CD8-positive, alpha-beta T cell (primary cell): ENCODE measurements at places on chromosomes 11 and 22.

DNA sequence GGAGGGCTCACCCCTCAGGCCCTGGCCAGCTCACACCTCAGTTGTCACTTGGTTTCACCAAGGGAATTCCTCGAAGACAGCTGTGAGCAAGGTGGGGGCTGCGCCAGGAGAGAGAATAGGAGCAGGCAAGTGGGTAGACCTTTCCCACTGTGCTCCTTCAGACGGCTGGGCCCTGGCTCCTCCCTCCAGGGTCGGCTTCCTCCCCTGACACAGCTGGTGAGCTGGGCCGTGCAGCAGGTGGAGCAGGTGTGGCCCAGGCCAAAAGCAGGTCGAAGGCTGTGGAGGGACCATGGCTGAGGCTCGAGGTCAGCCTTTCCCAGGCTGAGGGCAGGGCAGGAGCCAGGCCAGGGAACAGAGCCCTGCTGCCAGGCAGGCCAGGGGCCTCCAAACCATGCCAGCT, 12.5 kb upstream of the MYRF start:
- DNase-seq: no peak

DNA sequence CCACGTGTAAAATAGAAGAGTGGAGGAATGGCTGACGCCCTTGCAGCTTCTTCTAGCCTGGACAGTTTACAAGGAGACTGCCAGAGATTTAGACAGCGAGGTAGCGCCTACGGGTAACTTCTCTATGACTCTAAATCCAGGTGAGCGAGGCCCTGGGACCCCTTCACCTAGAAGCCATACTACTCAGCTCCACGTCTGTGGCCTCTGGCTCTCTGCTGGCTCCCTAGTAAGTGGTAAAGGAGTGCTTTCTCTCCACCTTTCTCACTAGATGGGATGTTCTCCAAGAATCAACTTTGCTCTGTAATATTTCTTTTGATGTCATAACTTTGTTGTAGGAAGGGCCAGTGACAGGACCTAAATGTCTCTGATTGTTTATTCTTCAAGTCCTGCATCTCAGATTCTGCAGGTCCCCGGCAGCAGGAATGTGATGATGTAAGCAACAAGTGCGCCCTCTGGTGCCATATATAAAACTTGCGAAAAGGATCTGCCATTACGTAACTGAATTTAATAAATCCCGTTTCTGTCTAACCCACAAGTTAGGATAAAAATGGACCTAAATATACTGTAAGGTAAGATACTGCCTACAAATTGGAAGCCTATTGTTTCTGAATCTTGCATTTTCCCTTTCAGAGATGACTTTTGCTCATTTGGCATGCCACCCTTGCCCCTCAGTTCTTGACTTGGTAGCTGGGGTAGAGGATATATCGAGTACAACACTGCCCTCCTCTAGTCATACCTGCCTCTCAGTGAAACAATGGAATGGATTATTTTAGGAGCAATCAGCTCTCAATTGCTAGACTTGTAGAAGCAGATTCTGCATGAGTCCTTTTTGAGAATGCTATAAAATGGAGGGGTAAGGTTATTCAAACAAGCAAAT, 11.0 kb upstream of the PTPN5 start:
- DNase-seq: peak; percentile 64

DNA sequence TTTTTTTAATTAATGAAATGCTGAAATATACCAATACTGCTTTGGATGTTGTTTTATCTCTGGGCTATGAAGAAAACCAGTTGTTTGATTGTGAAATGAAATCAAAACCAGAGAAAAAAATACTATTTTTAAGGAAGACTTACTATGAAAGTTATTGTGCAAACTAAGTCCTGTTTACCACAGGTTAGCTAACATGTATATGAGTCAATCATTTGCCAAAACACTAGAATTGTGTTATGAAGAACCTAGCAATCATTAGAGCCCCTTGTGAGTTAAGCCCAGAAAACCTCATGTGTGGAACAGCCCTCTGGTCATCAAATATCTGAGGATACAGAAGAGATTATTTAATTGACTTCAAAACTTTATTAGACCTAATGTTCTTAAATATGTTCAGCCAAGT, 83.7 kb downstream of the FAT3 start:
- DNase-seq: no peak

- DNase-seq: no peak
These were observed 7.5 kb downstream of the NARS2 start for GRCh38 chr11:78567209-78567608.

- DNase-seq: no peak
These were observed 618 bp upstream of the CCDC81 start for GRCh38 chr11:86374069-86374468.

DNA sequence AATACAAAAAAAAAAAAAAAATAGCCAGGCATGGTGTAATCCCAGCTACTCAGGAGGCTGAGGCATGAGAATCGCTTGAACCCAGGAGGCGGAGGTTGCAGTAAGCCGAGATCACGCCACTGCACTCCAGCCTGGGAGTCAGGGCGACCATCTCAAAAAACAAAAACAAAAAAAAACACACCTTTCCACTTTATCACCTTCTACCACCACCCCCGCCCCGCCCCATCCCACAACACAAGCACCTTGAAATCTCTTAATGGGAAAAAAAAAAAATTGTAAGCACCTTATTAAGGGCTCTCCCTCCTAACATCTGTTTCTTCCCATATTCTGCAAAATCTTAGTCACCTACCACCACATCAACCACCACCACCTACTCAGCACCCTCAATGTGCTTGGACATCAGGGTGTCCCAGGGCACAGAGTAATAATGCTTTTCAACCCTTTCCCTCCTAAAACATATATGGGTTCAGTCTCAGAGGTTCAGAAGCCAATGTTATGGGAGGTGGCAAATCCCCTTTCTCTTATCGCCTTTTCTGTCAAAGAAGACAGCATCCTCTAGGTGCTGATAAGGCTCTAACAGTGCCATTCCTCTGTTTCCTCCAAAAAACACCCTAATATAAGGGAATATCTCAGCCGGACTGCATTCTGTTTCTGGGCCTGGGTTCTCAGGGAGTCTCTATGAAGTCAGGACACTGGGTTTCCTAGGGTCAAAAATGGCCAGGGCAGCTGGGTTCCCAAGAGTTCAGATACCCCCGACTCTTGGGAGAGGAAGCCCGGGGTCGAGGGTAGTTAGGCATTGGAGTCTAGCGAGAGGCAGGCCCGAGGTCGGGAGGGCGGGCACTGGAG, 718 bp downstream of the INTS5 start:
- no peak for DNase-seq

DNA sequence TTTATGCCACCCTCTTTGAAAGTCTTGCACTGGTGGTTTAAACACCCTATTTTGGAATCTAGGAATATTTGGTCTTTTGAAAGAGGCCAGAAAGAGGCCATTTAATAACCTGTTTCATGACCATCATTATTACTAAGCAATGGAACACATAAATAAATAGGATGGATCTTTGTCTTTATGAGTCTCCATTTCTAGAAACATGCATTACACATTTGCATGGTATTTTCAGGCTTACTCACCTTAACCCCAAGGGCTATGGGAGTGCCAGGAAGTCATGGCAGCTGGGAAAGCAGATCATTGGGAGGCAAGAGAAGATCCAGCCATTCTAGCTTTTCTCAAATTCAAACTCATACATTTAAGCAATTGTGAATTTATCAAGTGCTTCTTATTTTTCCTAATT, 185.8 kb upstream of the POU2AF2 start:
- DNase-seq: no peak

- no peak for DNase-seq
These were observed 164.0 kb upstream of the RASSF10 start for GRCh38 chr11:12845163-12845562.

DNA sequence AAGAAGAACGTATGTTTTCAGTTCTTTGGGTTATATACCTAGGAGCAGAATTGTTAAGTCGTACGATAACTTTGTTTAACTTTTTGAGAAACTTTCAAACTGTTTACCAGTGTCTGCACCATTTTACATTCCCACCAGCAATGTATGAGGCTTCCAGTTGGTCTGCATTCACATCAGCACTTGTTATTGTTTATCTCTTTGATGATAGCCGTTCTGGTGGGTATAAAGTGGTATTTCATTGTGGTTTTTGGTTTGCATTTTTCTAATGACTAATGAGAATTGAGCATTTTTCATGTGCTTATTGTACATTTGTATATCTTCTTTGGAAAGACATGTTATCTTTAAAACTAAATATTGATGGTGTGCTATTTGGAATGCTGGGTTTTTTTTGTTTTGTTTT, 59.8 kb downstream of the KDM2A start:
- no peak for DNase-seq

- no peak for DNase-seq
These were observed 38.7 kb downstream of the MYO18B start for GRCh38 chr22:25780673-25781072.

GRCh38 chr22:46612904-46613605, 7.1 kb upstream of the GRAMD4 start:
- DNase-seq: peak; percentile 37

- no peak for DNase-seq
These were observed 7.7 kb downstream of the OR2AG1 start for GRCh38 chr11:6790546-6790945.

DNA sequence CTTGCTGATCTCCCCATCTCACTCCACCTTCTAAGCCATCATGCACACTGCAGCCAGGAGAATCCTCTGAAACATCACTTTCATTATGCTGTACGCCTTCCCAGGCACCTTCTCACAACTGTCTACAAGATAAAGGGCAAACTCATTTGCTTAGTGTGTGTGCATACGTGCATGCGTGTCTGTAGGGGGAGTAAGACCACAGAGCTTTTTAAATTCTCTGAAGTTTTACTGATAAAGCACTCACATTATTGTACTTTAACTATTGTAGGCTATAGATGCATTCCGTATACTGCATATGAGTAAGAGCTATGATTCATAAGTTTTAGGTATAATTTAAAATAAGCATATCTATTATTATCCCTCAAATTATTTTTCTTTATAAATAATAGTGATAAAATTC, 15.3 kb upstream of the ANKK1 start:
- DNase-seq: no peak
